Fibroblast of mammary gland (primary cell): ENCODE measurements at places on chromosomes 5 and 9.

GRCh38 chr5:112183874-112184273 lies 235.2 kb downstream of the EPB41L4A start:
- no peak for DNase-seq

DNA sequence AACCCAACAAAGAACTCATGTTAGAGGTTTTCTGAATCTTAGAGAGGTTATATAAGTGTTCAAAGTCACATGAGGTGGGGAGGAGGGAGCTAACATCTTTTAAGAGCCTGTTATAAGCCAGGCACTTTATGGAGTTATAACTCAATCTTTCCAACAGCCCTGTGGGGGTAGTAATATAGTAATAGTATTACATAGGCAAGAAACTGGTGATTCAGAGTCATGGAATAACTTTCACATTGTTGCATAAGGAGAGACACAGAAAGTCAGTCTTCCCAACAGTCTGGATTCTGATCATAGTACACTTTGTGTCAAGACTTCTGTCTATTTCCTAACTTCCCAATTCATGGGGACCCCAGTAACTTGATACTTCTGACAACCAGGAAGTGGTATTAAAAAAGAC lies 89.2 kb downstream of the ACER2 start:
- peak; percentile 77 for DNase-seq

DNA sequence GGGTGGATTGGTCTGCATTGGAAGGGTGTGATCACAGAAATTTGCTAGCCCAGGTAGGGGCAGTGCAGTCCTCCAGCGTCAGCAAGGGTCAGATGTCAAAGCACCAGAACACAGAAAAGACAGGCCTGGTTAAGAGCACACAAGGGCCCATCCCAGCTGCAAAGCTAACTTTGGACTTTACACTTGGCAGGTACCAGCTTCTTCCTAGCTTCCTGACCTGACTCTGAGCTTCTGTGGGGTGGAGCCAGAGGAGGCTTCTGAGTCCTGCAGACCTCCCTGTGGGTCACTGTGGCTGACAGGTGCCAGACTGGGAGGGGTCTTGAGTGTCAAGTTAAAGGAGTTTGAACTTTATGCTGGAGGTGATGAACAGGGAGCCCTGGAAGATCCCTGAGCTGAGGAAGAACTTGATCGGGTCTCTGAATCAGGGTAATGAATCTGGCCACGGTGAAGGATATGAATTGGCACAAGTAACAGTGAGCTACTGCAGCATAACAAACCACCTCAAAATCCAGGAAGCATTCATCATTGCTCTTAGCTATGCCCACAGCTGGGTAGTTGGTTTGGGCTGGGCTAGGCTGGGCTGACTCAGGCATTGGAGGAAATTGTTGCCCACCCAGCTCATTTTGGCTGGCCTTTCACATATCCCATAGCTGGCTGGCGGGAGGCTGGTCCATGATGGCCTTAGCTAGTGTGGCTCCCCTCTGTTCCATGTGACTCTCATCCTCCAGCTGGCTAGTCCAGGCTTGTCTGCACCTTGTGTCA lies 63.4 kb downstream of the BARX1 start:
- DNase-seq = no peak

DNA sequence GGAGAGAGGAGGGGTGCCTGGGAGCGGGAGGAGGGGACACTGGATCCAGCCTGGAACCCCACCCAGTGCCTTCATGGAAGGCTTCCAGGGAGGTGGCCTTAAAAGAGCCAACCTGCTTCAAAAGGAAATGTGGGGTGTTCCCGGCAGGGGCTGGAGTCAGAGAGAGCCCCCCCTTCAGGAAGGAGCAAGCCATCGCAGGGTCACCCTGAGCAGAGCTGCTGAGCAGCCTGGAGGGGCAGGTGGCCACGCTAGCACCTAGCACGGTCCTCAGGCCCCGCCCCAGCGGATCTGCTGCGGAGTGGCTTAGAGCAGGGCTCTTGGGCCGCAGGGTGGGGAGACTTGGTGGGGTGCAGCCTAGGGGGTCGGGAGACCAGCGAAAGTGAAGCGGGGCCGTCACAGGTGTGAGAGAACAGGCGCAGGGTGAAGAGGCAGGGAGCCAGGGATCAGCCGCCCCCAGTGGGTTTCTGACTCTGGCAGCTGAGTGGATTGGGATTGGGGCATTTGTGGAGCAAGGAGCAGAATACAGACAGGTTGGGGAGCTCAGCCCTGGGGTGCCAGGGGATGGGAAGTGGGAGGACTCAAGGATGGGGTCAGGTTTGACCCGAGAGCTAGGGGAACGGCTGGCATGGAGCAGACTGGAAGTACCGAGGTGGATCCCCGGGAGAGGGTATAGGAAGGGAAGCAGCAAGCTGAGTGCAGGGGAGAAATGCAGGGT lies 1.5 kb downstream of the LCN2 start:
- no peak for DNase-seq

- no peak for DNase-seq
These were observed 219.3 kb downstream of the CAAP1 start for GRCh38 chr9:26673261-26673660.

GRCh38 chr5:178234750-178235587 lies 2.4 kb upstream of the PHYKPL start:
- DNase-seq = peak; percentile 59

GRCh38 chr9:88974641-88975040 lies 16.6 kb upstream of the S1PR3 start:
- DNase-seq = no peak

DNA sequence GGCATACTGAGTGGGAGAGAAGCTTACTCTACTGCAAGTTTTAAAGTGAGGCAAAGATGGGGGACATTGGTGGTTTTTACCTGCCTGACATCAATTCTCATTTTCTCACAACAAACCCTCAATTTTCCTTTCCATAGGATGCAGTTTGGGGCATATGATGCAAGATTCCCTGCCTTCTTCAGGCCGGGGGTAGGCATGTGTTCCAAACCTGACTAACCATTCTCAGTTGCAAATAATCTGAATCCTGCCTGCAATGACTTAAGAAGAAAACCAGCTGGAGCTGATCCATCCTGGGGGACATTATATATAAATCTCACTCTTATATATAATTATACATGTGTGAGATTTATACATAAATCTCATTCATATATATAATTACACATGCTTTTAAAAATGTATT lies 223.6 kb upstream of the EFNA5 start:
- DNase-seq = peak; percentile 51

DNA sequence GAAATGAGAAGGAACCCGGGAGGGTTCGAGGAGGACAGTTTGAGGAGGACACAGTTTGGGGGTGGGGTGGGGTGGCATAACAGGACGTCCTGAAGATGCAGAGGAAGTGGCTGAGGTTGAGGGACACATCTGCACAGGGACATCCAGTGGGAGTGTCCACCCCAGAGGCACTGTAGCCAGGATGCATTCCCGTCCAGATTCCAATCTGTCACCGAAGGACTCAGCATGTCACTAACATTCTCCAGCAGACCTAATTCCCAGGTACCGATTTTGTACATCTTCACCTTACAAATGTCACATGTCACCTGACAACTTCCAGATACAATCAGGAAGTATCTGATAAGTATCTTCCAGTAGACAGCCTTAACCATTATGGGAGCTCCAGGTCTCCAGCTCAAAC lies 42.6 kb downstream of the EPB41L4B start:
- DNase-seq = no peak

GRCh38 chr5:11069041-11069440 lies 308.0 kb upstream of the DAP start:
- DNase-seq = no peak

- no peak for DNase-seq
These were observed 103.4 kb downstream of the OTULIN start for GRCh38 chr5:14767735-14768507.

GRCh38 chr5:154359221-154359573 lies 86.6 kb upstream of the SAP30L start:
- no peak for DNase-seq

GRCh38 chr9:125477089-125477544 lies 215.5 kb downstream of the GAPVD1 start:
- no peak for DNase-seq

DNA sequence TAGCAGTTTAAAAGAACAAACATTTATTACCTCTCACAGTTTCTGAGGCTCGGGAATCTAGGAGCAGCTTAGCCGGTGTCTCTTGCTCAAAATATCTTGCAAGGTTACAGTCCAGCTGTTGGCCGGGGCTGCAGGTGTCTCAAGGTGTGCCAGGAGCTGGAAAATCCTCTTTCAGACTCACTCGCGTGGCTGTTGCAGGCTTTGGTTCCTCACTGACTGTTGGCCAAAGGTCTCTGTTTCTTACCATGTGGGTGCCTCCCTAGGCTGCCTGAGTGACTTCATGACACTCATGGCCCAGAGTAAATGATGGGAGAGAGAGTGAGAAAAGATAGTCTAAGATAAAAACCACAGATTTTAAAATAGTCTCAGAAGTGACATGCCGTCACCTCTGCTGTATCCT lies 43.8 kb downstream of the AOPEP start:
- no peak for DNase-seq

DNA sequence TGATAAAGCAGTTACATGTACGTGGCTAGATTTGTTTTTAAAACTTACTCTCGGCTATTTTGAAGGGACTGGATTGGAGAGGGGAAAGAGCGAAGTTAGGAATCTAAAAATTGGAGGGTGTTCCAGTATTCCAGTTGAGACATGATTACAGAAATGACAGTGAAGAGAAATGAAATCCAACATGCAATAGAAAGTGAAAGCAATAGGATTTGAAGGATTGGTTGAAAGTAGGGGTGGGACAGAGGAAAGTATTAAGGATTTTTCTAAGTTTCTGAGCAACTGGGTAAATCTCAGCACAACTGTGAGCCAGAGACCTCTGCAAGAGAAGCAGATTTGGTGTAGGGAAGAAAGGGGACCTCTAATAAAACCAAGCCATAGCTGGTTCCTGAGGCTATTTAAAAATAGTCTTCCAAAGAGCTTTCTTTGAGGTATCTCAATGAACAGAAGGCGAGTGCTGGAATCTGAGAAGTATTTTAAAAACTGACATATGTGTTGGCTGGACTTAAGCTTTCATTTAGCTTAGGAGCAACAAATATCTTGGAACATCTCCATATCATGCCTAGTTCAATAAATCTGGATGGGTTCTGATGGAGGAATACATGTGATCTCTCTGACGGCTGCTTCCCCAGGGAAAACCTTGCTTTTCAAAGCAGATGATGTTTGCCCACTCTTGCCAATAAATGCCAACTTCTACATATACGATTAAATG lies 110.4 kb upstream of the IFNK start:
- DNase-seq = no peak

GRCh38 chr5:60482301-60482700 lies 217.7 kb downstream of the DEPDC1B start:
- DNase-seq = no peak
